NCI-H226 (cell line): ENCODE measurements at places on chromosomes 2 and 18.

GRCh38 chr2:67883316-67884087 lies 179.3 kb downstream of the C1D start:
- no peak for DNase-seq

GRCh38 chr2:23204685-23205242 lies 180.2 kb upstream of the KLHL29 start:
- no peak for DNase-seq

DNA sequence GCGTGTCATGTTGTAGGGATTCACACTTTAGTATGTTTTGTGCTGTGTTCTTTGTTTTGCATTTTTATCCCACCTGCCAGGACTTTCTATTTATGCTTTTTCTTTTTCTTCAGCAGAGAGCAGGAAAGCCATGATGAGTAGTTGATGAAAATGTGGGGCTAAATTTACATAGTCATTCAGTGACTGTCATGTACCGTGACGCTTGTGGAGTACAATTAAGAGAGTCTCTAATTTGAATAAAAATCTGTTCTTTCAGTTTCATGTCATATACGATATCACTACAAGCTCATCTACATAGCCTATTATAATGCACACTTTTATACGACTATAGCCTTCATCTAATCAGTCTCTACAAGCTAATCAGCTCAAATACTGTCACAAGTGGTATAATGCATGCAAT lies 112.7 kb upstream of the SPATS2L start:
- DNase-seq, result no peak

GRCh38 chr2:104361414-104361813 lies 492.5 kb upstream of the POU3F3 start:
- DNase-seq, result no peak

DNA sequence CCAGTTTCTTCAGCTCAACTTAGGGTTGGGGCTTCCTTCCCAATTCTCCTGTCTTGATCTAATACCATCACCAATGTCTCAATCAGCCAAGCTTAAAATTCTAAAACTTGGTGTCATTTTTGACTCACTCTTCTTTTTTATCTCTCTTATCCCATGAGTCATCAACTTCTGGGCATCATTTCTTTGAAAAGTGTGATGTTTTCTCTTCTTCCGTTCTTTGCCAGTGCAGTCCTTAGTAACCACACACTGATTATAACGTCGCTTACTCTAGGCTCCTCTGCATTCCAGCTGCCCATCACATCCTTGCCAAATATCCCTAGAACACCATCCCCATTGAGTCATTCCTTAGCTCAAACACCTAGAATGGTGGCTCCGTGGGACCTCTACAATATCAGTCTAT lies 27.4 kb upstream of the MRO start:
- peak; percentile 37 for DNase-seq
